ENCODE measurements at places on chromosomes 16 and 17. TPM values are rescaled to one million over a fixed set of nuclear protein-coding genes. Genes with fewer than 3 reads are reported as not detected.

Gene PTX4
- total RNA-seq, result not detected

Gene C17orf107
- total RNA-seq, result 7.4 TPM

Gene ZFPM1
- total RNA-seq, result 0.59 TPM

Gene NDRG4
- total RNA-seq, result 25.6 TPM

Gene CDH8
- total RNA-seq, result 9.5 TPM

Gene RHBDL3
- 0.12 TPM for total RNA-seq

Gene MED9
- total RNA-seq, result 6.8 TPM

Gene TERB1
- 0.08 TPM for total RNA-seq

Gene MYH8
- total RNA-seq, result not detected
